ENCODE measurements at places on chromosomes 2 and 18.

GRCh38 chr2:203722411-203722810 is 16.0 kb downstream of the CD28 start:
- no peak for DNase-seq

DNA sequence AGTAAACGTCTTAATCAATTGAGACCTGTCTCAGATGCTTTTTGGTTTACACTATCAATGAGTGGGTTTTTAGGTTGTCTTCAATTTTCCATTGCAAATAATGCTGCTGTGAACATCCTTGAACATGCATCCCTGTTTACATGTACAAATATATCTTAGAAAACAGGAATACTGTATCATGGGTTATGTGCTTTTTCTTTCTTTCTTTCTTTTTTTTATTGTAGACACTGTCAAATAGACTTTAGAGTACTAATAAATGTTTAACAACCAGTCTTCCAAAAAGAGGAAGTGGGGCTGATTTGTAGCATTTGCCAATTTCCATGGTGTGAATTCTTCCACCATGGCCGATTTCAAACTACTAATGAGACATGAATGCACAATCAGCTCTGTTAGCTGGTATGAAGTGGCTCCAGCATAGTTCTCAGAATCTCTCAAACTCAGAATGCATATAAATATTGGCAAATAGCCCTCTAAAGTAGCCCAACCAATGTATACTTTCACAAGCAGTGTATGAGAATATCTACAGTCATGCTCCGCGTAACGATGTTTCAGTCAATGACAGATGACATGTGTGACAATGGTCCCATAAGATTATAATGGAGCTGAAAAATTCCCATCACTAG is 50.3 kb upstream of the B3GNT2 start:
- no peak for DNase-seq

- no peak for DNase-seq
Observed at GRCh38 chr18:63290821-63291200, 28.8 kb downstream of the BCL2 start.

DNA sequence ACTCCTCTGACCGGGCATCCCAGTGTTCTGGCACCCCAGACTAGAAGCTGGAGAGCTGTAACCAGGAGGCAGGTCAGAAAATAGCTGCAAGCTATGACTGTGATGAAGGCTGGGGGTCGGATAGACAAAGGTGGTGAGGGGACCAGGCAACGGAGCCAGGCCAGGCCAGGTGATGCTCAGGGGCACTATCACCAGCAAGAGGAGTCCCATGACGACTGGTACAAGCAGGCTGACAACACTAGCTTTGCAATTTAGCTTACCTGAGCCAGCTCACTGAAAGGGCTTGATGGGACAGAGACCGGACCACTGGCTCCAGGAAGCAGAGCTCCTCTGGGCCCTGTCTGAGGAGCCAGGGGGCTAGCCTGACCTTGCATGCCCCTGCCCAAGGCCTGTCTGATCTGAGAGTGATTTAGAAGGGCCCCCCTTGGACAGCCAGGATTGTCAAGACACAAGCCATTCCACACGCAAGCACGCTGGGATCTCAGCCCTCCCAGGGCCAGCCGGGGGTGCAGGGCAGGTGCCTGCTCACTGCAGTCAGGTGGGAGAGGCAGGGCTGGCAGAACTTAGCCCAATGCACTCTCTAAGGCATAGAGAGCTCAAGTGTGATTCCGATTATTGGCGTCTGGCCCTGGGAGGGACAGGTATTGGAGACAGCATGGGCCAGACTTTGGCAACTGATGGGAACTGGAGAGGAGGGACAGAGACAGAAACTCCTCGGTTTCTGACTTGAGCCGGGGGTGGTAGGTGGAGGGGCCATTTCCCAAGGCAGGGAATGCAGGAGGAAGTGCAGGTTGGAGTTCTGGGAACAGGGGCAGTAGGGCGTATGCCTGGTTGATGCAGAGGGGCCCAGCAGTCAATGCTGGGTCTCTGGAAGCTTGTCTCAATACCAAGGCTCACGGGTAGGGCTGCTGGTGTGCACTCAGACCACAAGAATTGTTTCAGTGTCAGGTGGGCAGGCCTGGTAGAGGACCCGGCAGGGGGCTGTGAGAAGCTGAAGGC is 47.7 kb downstream of the MYO7B start:
- DNase-seq: no peak

- no peak for DNase-seq
Observed at GRCh38 chr18:74652392-74652988, 54.8 kb downstream of the ZNF407 start.

DNA sequence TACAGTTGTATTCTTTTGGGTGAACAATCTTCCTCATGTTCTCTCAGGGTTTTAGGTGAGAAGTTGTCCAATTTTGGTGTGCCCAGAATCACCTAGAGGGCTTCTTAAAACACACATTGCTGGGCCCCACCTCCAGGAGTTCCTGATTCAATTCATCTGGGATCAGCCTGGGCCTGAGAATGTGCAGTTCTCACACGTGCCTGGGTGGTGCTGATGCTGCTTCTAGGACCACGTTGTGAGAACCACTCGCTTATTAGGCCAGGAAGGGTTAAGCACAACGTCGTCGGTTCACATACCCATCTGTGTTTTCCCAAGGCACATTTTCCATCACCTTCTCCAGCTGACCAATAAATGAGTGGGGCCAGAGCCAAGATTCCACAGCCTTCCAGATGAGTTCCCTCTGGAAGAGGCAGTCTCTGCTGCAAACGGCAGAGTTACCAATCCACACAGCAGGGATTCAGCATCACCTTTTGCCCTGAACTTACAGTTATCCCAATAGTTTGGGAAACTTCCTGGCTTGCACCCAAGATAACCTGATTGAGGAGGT is 277.7 kb upstream of the HNRNPA3 start:
- DNase-seq: no peak

- DNase-seq: no peak
Observed at GRCh38 chr2:74291886-74292621, 51.2 kb downstream of the SLC4A5 start.

- DNase-seq: no peak
Observed at GRCh38 chr2:119517433-119517832, 6.8 kb downstream of the SCTR start.

DNA sequence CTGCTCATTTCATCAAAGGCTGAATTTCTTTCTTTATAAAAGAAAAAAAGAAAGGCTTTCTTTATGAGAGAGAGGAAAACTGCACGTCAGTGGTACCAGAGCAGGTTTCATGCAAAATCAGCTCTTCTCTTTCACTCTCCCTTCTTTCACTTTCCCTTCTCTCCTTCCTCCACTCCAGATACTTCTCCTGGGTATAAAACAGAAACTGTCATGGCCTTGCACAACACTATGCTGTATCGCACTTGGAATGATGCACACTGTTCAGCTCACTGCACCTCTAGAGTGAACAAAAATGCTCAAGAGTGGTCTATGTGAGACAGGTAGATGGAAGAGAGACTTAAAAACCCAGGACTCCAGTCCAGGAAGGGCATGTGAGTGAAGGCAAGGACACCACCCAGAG is 73.8 kb downstream of the KLF7 start:
- no peak for DNase-seq

DNA sequence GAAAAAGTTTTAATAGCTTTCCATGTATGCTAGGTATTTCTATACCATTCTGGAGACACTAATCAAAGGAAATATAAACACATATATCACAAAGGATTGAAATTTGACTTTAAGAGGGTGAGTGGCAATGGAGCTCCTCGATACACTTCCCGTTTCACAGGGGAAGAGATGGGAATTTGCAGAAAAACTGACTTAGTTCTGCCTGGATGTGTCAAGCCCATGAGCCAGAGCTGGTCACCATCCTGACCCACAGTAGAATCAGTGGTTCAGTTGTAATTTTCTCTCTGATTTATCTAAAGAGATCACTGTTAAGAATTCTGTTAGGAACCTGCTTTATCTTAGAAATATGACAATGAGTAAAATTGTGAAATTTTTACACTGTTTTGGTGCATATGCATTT is 34.2 kb downstream of the PLCL1 start:
- no peak for DNase-seq

GRCh38 chr2:148512501-148512900 is 132.1 kb upstream of the EPC2 start:
- DNase-seq: no peak

DNA sequence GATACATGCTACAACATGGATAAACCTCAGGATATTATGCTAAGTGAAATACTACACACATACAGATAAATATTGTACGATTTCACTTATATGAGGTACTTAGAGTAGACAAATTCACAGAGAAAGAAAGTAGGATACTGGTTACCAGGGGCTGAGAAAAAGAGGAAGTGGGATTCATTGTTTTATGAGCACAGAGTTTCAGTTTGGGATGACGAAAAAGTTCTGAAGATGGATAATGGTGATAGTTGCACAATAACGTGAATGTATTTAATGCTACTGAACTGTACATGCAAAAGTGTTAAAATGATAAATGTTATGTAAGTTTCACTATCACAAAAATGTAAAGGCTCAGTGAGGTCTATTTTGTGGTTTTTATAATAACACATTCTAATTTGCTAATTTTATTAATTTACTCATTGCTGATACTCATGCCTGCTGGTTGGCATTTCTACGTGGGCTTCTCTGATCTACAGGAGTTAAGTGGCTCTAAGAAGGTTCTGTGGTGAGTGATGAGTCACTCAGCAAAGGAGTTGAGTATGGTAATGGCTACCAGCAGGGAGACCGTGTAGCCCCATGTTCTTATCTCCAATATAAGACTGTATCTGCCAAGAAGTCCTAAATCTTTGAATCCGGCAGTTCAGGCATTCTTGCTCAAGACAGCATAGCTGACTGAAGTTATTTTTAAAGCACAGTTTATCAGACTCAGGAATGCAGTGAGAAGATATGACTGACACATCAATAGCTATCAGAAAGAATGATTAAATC is 41.1 kb downstream of the UPP2 start:
- DNase-seq: no peak

DNA sequence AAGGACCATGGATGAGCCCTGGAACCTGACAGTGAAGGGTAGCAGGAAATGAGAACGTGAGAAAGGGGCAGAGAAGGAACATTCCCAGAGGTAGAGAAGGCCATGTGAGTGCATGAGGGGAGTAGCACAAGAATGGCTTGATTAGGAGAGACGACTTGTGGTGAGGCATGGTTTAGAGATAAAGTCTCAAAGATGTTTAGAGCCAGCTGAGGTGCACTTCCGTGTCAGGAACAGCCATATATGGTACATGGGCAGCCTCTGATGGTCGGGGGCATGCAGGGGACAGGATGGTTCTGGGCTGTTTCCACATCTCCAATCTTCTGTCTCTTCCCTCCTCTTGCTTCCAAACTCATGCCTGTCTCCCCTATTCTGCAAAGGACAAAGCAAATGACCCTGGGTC is 28.8 kb upstream of the EFEMP1 start:
- DNase-seq: no peak

DNA sequence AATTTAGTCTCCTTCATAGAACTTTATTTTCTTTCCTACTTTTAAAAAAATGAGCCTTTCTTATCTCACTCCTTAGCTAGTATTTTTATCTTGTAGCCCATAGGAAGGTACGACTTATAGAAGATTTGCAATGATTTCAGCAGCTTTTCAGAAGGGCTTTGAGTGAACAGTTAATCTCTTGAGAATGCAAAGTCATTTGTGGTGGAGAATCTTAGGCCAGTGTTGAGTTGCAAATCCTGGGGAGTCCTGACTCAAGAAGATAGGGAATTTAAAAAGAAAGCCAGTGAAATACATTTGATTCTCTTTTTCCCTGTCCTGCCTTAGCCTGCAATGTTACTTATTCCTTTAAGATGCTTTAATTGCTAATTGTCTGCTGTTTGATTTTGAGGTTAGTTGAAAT is 33.6 kb downstream of the LYPD6 start:
- no peak for DNase-seq

- DNase-seq: no peak
Observed at GRCh38 chr18:677951-678381, 20.5 kb downstream of the TYMS start.

GRCh38 chr2:200787351-200788120 is 24.2 kb upstream of the BZW1 start:
- DNase-seq: no peak
